ENCODE measurements at places on chromosomes 3 and 15.

DNA sequence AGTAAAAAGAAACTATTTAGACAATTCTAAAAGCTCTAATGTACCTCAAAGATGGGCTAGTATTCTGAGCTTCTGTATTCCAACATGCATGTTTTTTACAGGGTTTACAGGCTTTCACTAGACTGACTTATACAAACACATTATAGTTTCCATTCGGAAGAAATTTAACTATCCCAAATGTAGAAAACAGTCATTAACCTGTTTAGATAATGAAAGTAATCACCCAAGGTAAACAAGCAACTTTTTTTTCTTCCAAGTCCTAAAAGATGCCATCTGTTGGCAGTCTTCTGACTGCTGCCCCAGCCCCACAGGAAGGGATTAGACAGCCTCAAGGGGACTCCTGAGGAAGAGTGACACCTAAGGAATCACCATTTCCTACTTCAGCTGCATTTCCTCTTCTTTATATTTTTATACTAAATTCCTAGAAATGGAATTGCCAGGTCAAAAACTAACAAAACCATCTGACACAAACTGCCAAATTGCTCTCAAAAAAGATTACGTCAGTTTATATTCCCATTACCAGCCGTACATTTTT is 25.5 kb downstream of the SIN3A start:
- no peak for DNase-seq

GRCh38 chr15:32837935-32838334 is 120.1 kb downstream of the GREM1 start:
- no peak for DNase-seq

DNA sequence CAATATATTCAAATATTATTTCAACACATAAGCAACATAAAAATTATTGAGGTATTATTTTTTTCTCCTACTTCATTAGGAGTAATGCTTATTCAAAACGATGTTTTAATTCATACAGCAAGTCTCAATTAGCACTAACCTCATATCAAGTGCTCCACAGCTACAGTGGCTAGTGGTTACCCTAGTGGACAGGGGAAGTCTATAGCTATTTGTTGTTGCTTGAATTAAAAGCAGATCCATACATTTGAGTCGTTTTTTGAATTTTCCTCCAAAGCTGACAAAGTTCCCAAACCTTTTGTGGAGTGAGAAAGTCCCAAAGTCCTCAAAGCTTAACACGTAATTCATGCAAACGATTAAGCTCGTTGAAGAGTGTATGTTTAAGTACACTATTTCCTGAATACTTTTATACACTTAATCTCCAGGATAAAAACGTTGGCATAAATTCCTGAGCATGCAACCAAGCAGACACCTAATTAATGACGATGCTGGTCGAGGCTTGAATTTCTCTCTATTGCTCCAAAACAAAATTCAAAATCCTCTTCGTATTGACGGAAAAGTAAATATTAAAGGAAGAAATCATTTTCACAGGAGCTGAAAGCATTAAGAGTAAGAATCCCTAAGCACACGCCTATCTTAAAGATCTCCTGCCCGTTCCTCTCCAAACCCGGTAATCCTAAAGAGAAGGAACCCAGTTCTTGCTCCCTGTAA is 985 bp downstream of the VPS13C start:
- no peak for DNase-seq

GRCh38 chr3:177820683-177821316 is 623.5 kb upstream of the TBL1XR1 start:
- no peak for DNase-seq

- no peak for DNase-seq
Observed at GRCh38 chr3:126337980-126338651, 19.1 kb downstream of the KLF15 start.

DNA sequence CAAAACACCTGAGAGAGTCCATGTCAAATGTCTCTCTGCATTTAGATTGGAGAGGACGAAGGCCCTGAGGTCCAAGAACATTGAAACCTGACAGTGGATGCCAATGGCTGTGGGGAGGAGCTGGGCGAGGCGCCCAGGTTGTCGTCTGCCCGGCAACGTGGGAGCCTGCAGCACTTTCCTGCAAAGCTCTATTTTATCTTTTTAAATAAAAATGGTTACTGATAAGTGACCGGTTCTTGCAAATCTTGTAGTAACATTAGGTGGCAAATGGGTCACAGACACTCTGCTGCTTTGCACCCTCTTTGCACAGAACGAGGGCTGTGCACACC is 19.5 kb upstream of the FANCD2 start:
- DNase-seq: no peak

DNA sequence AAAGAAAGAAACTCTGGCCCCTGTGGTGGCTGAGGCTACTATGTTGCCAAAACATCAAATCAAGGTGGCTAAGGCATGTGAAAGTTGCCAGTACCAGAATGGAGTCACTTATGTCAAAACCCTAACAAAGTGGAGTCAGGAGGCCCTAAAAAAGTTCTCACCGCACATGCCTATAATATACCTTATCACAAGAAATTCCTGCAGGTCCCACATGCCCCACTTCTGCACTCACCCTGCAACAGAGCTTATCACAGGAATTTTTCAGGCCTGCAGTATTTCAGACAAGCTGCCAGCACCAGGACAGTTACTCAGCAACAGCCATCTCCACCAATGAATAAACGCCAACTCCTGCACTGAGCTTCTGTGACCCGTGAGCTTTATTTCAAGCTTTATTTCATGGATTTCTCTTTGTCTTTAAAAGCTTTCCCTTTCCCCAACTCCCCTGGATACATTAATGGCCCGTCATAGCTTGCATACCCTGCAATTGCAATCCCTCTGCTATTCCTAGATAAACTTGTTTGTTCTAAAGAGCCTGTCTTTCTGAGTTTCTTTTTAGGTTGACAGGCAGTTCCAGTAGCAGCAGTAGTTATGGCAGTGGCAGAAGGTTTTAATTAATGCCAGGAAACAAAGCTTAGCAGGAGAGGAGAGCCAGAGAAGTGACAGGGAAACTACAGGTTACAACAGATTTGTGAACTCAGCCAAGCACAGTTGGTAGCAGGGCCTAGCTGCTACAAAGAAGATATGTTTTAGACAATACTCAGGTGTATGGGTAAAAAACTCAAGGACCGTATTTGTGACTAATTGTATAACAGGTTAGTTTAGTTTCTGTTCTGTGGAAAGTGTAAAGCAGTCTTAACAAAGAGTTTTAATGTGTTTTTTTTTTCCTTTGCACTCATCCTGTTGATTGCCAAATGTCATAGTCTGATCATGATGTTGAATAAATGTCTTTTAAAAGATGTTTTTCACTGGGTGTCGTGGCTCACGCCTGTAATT is 15.9 kb upstream of the TMEM42 start:
- no peak for DNase-seq

DNA sequence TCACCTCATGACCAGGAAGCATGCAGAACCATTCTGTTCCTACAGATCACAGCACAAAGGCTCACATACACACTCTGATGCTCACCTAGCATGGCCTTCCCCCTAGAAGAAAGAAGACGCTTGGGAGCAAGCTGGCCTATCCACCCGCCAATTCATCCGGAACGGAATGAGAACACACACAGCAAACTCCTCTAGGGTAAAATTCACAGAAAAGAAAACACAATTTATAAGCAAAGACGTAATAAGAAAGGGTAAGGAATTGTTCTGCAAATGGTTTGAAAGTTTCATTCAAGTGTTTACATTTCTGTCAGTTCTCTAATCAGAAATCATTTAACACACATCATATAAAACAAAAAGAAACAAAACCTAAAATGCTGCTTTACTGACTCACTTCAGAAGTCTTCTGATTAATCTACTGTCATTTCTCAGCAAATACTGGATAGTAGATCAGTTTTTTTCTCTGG is 218.1 kb downstream of the OSBPL10 start:
- DNase-seq: no peak

DNA sequence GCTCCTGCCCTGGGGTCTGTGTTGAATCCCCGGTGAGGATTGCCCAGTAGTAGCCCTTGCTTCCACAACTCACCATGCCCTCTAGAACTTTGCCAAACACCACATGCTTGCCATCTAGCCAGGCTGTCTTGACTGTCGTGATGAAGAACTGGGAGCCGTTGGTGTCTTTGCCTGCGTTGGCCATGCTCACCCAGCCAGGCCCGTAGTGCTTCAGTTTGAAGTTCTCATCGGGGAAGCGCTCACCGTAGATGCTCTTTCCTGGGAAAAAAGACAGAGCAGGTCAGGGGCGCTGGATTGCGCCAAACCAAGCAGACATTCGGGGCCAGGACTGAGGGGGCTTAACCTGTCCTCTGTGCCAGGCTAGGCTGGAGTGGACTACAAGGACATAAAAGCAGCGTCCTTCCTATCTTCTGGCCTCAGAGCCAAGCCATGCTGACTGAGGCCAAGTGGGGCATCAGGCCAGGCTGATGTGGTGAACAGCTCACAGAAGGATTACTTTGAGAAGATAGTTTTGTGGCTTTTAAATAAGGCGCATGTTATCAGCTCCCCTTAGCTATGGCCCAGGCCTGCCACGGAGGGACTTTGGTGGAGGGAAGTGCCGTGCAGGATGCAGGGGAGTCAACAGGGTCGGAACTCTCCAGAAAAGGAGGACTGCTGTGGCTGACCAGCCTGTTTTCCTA is 5.3 kb downstream of the SNX22 start:
- no peak for DNase-seq

DNA sequence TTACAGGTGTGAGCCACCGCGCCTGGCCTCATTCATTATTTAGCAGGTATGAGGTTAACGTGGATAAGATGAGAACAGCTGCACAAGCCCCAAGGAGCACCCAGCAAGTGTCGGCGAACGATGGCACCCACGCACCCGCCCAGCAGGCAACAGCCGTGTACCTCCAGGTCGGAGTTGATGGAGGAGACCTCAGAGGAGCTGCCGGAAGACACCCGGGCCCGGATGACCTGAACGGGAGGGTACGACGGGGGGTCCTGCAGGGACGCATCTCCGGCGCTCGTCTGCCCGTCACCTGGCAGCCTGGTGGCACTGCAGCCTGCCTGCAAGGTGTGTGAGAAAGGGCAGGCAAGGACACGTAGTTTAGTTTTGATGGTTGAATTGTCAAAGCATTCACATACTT is 29.1 kb downstream of the TMEM44 start:
- no peak for DNase-seq

GRCh38 chr3:178480274-178480673 is 56.0 kb upstream of the KCNMB2 start:
- DNase-seq: no peak

GRCh38 chr3:16897254-16897926 is 12.6 kb downstream of the PLCL2 start:
- no peak for DNase-seq

GRCh38 chr3:14386254-14386653 is 16.2 kb upstream of the SLC6A6 start:
- no peak for DNase-seq

DNA sequence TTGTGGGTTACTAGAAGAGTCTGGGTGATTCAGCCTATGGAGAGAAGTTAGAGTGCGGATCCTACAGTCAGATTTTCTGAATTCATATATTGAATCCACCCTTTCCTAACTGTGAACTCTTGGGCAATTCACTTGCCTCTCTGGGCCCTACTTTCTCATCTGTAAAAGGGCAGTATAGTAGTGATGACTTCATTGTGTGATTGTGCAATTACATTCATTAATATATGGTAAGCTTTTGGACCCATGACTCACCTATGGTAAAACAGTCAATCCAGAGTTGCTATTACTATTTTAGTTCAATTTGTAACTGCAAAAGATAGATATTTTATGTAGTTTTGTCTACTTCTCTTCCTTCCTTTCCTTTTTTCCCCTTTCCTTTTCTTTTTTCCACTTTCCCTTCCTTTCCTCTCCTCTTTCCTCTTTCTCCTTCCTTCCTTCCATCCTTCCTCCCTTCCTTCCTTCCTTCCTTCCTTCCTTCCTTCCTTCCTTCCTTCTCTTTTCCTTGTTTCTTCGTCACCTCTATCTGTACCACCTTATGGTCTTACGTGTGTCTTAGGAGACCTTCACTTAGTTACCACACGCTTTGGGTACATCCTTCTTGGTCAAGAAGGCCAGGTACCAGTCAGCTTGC is 37.0 kb downstream of the GMNC start:
- DNase-seq: no peak

- no peak for DNase-seq
Observed at GRCh38 chr3:151052346-151052745, 33.1 kb upstream of the MED12L start.

- no peak for DNase-seq
Observed at GRCh38 chr3:69941439-69942176, 57.9 kb upstream of the SAMMSON start.

- DNase-seq: no peak
Observed at GRCh38 chr3:119318876-119319275, 24.7 kb downstream of the ARHGAP31 start.

GRCh38 chr3:101453961-101454360 is 59.1 kb downstream of the SENP7 start:
- no peak for DNase-seq

DNA sequence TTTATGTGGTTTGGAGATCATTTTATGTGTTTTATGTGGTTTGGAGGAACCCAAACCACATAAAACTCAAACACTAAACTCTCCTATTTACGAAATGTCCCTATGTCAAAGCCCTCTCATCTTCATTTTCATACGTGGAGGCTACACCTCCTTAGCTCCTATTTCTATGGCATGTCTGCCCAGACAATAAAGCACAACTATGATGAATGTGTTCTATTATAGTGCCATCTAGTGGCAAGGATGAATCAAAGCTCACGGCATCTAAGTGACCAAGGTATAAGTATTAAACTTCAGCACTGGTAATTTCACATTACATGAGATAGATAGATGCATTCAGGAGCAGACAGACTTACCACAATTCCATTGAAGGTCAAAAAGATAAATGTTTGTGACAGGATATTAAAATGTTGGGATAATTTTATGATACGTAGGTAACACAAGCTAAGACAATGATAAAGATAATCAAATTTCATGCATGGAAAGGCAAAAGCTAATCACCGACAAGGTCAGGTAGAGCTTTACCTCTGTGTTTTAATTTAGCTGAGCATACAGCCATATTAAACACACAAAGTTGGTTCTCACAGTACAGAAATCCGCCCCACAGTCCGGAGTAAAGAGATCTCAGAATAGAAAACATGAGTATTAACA is 130.6 kb upstream of the FHIT start:
- no peak for DNase-seq

GRCh38 chr3:121985846-121986245 is 36.2 kb downstream of the ILDR1 start:
- no peak for DNase-seq

DNA sequence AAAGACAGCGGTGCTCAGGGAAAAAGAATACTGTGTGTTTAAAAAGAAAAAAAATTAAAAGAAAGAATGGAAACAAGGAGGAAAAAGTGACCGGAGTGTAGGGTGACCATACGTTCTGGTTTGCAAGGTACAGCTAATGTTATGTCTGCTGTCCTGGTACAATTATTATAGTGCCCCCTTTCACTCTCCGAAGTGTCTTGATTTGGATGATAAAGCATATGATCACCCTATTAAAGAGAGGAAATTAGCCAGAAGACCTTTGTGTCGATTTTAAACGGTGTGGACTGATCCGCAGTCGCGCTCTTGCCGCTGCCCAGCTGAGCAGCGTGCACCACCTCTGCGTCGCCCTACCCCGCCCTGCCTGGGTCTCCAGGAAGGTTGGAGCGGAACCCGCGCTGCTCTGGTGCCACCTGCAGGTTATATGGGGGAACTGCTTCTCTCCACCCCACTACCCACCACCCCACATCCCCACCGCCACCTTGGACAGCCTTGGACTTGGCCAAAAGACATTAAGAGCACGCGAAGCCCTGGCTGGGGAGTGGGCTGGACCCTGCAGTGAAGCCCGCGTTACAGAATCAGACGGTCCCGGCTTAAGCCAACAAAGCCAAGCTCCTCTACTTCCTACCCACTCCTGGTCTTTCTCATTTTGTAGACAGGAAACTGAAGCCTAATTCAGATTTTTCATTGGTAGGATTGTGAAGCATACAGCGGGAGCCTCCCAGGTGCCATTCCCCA is 41.2 kb upstream of the UBE2Q2 start:
- peak; percentile 87 for DNase-seq

- DNase-seq: no peak
Observed at GRCh38 chr3:18247139-18247695, 177.9 kb downstream of the SATB1 start.
